Caki2 (cell line): ENCODE measurements at places on chromosomes 2 and 18. TPM values are rescaled to one million over a fixed set of nuclear protein-coding genes. Genes with fewer than 3 reads are reported as not detected.
A peak's percentile ranks its signal among the peaks of the same experiment; 100 is the strongest.

QPCT gene
- 8.5 and 12.1 TPM in 2 replicates for total RNA-seq

EIF2AK3 gene
- 13.7 and 17.1 TPM in 2 replicates for total RNA-seq

MALT1 gene
- total RNA-seq: 22.0 and 23.6 TPM in 2 replicates

DNA sequence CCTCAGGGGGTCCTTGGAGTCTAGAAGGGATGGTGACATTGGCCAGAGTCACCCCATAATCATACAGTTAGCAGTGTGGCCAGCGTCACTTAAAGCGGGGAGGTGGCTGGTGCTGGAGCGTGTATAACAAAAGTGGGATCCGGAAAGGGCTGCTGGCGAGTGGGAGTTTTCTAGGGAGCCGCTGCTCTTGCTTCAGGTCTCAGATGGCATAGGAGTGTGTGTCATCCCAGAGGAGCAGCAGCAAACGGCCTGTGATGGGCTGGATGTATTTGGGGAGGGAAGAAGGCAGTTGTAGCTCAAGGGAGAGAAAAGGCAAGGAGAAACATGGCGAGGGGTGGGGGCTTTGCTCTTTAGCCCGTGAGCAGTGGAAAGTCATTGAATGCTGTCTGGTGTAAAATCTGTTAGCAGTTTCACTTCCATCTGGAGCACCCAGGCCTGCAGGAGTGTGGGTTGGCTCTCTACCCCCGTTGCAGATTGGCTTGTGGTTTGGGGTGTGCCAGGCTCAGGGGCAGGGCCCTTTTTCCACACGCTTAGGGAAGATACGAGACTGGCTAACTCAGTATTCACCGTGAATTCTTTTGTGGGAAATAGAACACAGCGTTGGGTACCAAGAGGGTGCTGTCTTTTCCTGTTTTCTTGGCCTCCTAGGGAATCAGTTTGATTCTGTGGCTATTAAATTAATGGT is 120.5 kb downstream of the AGAP1 start:
- no peak for DNase-seq

DNA sequence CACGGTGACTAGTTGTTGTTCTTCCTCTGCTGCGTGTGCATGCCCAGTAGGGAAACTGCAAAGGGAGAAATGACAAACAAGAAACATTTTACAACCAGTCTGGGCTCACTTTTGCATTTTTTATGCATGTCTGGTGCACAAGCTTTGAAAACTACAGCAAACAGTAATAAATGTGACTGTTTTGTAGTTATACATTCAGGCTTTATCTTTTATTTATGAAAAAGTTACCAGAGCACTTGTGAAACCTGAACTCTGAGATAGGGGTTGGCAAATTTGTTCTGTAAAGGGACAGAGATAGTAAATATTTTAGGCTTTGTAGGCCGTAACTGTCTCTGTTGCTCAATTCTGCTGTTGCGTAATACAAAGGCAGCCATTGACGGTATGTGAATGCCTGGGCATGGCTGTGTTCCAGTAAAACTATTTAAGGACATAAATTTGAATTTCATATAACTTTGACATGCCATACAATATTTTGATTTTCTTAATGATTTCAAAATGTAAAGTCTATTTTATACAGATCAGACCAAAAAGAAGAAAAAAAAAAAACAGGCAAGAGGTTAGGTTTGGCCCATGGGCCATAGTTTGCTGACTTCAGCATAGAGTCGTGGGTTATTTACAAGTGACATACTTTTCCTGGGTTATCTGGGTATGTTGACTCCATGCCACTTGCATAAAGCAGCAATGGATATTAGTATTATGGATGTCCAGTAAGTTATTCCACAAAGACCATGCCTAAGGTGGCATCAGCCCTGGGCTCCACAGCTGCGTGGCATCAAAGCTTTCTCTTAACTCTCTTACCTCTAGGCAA is 53.6 kb upstream of the EML6 start:
- DNase-seq: no peak

DNA sequence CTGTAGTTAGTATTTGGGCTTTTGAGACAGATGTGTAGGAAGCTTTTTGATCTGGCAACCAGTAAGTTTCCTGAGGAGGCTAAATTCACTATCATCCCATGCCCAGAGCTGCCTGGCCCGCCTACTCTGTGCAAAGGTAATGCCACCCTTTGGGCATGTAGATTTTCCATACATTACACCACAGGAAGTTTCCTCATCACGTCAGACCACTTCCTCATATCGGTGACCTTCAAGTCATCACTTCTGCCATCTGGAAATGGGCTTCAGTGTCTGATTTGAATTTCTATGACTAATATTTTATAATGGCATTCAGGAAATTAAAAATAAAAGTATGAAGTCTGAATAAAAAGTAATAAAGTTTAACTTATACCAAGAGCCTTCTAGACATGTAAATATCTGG is 825.4 kb downstream of the DCDC2C start:
- no peak for DNase-seq

GRCh38 chr18:68919900-68920299 is 122.0 kb downstream of the CCDC102B start:
- no peak for DNase-seq

- DNase-seq: peak; percentile 14
Measured at GRCh38 chr2:219495531-219496122, 3.1 kb upstream of the GMPPA start.

GRCh38 chr2:130972410-130972809 is 120.8 kb downstream of the FAM168B start:
- no peak for DNase-seq

DNA sequence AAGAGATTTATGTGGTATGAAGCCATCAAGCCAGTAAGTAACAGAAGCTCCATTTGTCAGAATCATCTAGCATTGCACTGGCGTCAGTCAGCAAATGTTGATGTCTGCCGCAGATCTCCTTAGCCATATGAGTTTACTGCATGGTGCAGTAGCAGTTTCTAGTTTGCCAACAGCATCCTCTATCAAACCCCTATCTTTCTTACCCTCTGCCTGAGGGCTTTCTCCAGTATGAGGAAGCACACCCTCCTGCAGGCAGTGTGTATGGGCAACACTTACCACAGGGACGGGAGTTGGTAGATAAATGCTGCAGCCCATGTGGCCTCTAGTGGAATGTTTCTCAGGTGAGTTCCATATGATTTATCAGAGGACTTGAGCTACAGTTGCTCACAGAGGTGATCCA is 63.7 kb downstream of the EFEMP1 start:
- DNase-seq: no peak

DNA sequence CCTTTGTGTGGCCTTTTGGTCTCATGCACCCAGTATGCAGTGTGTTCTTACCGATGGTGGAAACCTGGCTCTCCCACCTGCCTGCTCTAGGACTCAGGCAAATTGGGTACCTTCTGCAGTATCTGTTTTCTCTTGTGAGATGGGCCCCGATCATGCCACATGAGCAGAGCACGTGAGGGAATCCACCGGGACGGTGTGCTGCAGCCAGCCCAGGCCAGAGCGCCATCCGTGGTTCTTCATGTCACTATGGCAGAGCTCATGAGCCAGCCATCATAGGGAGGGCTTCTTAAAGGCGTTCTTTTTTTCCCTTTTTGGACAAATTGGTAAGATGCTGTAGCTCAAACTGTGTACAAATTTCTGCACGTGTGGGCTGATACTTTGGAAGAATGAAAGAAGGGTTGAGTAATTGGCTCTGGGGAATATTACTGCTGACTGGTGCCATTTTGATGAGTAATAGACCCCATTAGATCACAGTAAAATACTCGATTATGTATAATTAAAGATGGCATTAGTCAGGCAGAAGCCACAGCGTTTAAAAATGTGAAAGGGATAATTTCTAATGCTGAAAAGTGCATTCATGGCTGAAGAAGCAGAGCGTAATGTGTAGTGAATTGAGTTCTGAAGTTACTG is 19.2 kb downstream of the SH3RF3 start:
- DNase-seq: no peak

GRCh38 chr2:84052913-84053312 is 406.2 kb downstream of the SUCLG1 start:
- DNase-seq: no peak

- DNase-seq: no peak
Measured at GRCh38 chr2:173672573-173673340, 292.4 kb downstream of the SP3 start.
